ENCODE measurements at places on chromosomes 12 and 14.
A peak's percentile ranks its signal among the peaks of the same experiment; 100 is the strongest.

GRCh38 chr14:23301288-23301968 is 1.2 kb downstream of the PPP1R3E start:
- DNase-seq, result peak; percentile 93

- DNase-seq, result no peak
Measured at GRCh38 chr12:131041968-131042833, 88.5 kb downstream of the ADGRD1 start.

GRCh38 chr12:49568442-49569162 is 660 bp upstream of the MCRS1 start:
- DNase-seq, result no peak

DNA sequence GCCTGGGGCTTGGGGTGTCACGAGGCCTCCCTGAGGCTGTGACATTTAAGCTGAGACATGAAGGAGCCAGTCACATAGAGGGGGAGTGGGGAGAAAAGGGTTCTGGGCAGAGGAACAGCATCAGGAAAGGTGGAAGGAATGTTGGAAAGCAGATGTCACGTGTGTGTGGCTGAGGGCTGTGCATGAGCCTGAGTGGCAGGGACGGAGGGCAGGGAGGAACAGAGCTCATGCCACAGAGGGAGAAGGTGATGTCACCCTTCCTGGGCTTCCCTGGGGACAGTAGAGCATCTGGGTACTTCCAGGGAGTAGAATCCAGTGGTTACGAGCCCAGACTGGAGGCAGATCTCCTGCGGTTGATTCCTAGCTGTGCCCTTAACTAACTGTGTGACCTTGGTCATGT is 32.0 kb upstream of the JDP2 start:
- DNase-seq, result no peak

- no peak for DNase-seq
Measured at GRCh38 chr12:106814714-106815113, 40.2 kb downstream of the RIC8B start.

GRCh38 chr14:22852940-22853767 is 16.8 kb downstream of the MMP14 start:
- DNase-seq, result peak; percentile 79

- no peak for DNase-seq
Measured at GRCh38 chr12:109736552-109737108, 23.0 kb downstream of the FAM222A start.

GRCh38 chr12:116196752-116197718 is 80.5 kb downstream of the MED13L start:
- no peak for DNase-seq

DNA sequence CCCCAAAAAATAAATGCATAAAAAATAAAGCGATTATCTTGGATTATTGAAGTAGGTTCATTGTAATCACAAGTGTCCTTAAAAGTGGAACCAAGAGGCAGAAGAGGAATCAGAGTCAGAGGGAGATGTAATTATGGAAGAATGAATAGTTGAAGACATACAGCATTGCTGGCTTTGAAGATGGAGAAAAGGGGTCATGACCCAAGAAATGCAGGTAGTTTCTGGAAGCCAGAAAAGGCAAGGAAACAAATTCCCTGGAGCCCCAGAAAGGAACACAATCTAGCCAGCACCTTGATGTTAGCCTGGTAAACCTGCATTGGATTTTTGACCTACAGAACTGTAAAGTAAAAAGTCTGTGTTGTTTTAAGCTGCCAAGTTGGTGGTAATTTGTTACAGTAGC is 57.5 kb upstream of the PTGR2 start:
- no peak for DNase-seq

DNA sequence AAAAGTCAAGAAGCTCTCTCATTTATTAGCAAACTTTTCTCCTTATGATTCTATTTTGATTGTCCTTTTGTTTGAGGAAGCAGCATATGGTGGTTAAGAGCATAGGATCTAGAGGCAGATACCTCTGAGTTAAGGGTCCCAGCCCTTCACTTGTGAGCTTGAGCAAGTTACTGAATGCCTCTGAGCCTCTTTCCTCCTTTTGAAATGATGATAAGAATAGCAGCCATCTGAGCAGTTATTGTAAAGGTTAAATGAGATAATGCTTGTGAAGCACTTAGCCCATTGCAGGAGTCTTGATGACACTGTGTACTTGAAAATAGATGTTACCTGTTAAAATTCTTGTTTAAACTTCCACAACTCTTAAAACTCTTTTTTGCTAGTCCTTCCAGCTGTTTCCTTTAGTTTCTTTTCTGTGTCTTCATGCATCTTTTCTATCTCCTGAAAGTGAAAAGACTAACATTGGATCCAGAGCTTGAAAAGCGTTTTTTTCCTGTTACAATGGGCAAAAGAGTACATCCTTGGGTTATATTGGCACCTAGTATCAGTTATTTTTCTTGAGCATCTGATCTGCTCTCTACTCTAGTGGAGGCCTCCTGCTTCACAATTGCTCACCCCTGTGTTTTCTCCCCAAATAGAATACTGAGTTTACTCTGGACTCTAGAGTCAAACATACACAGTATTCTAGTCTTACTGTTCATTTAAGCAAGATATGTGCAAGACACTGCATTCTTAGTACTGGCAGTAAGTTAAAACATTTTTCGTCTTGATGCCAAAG is 3.1 kb downstream of the HIF1A start:
- no peak for DNase-seq

DNA sequence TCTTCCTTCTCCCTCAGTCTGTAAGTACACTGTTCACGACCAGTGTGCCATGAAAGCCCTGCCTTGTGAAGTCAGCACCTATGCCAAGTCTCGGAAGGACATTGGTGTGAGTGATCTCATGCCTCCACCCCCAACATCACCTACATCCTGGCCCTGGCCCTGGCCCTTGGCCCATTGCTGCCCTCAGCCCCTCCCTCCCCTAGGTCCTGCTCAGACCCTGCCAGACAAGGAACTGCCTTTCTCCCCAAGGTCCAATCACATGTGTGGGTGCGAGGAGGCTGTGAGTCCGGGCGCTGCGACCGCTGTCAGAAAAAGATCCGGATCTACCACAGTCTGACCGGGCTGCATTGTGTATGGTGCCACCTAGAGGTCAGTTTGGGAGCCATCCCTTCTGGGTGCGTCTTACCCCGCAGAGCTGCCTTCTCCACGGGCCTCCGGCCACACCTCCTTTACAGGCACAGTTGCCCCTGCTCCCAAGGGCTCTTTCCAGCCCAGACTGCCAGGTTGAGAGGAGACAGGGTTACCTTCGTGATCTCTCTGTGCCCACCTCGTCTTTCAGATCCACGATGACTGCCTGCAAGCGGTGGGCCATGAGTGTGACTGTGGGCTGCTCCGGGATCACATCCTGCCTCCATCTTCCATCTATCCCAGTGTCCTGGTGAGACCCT is 9.2 kb downstream of the DGKA start:
- peak; percentile 55 for DNase-seq

DNA sequence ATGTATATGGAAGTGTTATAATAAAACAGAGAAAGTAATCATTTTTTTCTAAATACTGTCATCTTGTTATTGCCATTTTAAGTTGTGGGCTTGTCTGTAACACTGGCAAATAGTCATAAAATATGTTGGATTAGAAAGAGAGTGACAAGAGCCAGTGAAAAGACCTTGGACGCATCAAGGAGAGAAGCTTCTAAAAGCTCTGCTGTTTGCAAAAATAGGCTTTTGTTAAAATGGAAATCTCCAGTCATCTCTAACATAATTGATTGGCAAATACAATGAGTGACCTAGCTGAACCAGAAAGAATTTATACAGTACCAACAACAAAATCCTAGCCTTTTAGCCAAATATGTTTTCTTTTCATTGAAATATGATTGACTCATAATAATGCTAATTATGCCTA is 245.8 kb upstream of the RMST start:
- DNase-seq, result no peak

DNA sequence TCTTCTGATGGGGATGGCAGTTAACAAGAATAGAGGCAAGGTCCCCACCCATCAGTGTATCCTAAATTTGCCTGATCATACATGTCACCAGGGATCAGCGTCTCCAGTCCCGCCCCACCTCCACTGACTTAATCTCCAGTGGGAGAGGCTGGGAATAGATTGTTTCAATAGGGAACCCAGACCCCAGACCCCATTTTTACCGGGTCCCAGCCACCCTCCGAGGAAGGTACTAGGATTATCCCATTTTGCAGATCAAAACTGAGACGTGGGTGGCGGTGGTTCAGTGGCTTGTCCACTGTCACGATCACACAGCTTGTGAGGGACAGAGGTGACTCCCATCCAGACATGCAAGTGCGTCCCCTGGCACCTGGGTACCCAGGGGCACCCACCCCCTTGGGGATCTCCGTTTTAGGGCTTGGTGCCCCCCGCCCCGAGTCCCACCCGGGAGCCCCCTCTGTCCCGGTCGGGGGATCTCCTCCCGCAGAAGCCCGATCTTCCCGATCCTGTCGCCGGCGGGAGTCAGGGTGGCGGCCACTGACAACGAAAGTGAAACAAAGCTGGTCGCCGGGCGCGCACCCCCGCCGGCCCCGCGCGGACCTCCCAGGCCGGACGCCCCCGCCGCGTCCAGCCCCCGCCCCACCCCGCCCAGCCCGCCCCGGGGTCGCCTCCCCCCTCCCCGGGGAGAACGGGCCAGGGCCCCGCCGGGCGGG is 523 bp downstream of the WSB2 start:
- no peak for DNase-seq

DNA sequence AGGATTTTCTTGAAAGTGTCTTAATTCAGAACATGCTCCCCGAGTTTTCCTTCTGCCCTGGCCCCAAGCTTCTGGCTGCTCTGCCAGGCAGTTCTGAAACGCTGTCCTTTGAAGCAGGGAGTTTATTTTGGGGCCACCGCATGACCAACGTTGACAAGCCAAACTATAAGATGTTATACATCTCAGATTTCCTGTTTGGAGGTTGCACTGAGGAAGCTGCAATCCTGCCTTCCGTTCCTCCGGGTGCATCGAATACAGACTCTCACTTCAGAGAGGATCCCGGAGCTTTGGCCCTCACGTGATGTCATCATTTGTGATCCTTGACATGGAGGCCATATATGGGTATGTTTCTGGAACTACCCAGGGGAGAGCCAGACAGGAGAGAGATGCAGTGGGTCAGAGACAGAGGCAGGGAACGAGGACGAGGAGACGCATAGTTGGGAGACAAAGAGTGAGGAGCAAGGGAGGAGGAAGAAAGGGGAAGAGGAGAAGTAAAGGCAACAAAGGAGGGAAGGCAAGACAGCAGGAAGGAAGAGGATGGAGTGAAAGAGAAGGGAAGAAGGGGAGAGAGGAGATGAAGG is at the start of gene ASB2:
TSS of gene ASB2 (minus strand) at position 94 of the 581 bp plus-strand sequence. CDS start 12,031 bp downstream, outside the sequence.
- no peak for DNase-seq

GRCh38 chr14:93281937-93282336 is 50.9 kb downstream of the BTBD7 start:
- DNase-seq, result no peak

- peak; percentile 80 for DNase-seq
Measured at GRCh38 chr12:54324617-54325441, at the start of gene COPZ1. Gene COPZ1, plus strand, starts transcription at chr12:54325131. Its CDS starts 33 bp downstream, at chr12:54325164.

GRCh38 chr14:78153064-78153341 is 17.2 kb upstream of the NRXN3 start:
- no peak for DNase-seq

DNA sequence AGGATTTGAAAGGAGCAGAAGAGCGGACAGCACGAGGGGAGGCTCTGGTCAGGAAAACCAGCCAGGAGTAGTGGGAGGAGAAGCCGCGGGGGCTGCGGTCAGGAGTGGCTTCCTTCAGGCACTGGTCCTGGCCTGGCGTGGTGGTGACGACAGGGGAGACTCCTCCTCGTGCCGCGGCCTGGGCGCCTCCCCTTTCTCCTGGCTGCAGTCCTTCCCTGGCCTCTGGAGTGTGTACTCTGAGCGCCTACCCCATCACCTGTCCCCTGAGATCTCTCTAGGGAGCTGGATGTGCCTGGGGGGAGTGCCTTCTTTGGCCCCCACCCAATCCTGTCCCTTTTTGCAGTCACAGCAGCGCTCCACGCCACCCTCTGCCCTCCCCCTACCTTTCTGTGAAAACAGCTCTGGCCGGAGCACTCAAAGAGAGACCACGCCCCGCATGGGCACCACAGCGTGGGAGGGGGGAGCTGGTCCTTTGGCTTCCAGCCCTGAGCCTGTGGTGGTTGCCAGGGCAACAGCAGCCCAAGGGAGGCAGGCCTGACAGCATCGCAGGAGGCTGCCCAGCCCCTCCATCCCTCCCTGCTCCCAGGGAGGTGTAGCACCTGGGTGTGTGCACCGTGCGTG is 125.9 kb downstream of the CALM1 start:
- DNase-seq, result no peak

DNA sequence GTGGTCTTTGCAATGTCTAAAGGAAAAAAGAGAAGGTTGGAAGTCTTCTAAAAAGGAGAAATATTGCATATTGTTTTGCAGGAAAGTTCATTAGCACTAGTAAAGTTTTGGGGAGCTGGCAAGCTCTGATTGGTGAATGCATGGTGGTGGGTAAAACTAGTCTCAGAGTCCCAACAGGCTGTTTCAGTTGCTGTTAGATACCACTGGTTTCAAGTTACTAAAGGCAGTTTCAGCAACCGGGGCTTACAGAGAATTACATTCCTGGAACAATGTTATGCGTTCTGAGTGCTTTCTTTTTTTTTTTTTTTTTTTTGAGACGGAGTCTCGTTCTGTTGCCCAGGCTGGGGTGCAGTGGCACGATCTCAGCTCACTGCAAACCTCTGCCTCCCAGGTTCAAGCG is 208.2 kb downstream of the EPS8 start:
- no peak for DNase-seq

DNA sequence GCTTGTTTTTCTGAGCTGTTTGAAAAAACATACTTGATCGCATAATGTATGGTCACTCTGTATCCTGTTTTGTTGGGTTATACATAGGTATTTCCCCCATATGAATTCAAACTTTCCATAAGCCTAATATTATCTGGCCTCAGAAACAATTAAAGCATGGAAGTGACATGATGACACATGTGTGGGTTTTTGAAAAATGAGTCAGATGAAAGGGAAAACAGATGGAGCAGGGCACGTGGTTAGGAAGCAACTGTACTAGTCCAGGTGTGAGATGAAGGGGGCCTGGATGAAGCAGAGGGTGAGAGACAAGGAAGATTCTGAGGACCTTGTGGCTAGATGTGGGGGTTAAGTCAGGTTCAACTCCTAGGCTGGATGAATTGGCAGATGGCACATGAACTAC is 92.7 kb upstream of the DNM1L start:
- DNase-seq, result no peak

DNA sequence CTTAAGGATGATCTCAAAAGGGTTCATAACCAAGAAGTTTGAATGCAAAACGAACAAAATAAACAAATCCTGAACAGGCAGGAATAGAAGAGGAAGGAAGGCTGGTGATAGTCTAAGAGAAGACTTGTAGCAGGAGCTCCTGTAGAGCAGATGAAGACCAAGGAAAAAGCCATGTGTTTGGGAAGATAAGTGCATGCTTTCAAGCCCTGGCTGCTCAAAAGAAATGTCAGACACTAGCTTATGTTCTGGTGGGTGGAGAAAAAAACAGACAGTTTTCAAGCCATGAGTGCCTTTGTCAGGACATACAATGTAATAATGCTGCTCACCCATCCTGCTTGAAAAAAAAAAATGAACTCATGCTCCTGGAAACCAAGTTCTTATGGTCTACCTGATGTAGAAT is 27.4 kb downstream of the TAOK3 start:
- no peak for DNase-seq

DNA sequence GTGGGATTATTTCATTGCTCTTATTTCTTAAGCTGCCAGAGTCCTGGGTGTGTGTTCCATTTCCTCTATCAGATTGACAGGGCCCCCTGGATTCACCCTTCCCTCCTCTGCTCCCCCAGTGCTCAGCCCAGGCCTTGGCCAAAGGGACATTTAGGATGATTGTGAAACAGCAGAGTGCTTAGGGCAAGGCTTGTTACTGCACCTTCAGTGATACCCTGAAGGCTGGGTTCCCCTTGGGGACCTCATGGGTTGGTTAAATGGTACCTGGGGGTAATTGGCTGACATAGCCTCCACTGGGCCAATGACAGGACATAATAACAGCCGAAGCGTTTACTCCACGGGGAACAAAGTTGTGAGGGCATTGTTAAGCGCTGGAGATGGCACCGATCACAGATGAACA is 1.3 kb upstream of the KRT72 start:
- no peak for DNase-seq

All from stimulated activated CD4-positive, alpha-beta T cell treated with anti-CD3 and anti-CD28 coated beads, Interleukin-1b, Interleukin-23, amount 100 ng/mL, for 1 hour (primary cell).